Right lobe of liver (tissue), 6 donors: ENCODE measurements at places on chromosomes 7 and 10. TPM values are rescaled to one million over a fixed set of nuclear protein-coding genes. Genes with fewer than 3 reads are reported as not detected.

AS3MT gene
- 23.2 TPM for total RNA-seq

PLEKHS1 gene
- not detected for total RNA-seq

KNDC1 gene
- 11.4 TPM for total RNA-seq

ITIH5 gene
- 0.20 TPM for total RNA-seq

GPRIN2 gene
- total RNA-seq = 0.28 TPM

PTN gene
- total RNA-seq = 1.2 TPM

PRF1 gene
- 1.7 TPM for total RNA-seq

ARMS2 gene
- total RNA-seq = not detected

KIAA1217 gene
- total RNA-seq = 24.5 TPM
